ENCODE measurements at places on chromosomes 1 and 21.

DNA sequence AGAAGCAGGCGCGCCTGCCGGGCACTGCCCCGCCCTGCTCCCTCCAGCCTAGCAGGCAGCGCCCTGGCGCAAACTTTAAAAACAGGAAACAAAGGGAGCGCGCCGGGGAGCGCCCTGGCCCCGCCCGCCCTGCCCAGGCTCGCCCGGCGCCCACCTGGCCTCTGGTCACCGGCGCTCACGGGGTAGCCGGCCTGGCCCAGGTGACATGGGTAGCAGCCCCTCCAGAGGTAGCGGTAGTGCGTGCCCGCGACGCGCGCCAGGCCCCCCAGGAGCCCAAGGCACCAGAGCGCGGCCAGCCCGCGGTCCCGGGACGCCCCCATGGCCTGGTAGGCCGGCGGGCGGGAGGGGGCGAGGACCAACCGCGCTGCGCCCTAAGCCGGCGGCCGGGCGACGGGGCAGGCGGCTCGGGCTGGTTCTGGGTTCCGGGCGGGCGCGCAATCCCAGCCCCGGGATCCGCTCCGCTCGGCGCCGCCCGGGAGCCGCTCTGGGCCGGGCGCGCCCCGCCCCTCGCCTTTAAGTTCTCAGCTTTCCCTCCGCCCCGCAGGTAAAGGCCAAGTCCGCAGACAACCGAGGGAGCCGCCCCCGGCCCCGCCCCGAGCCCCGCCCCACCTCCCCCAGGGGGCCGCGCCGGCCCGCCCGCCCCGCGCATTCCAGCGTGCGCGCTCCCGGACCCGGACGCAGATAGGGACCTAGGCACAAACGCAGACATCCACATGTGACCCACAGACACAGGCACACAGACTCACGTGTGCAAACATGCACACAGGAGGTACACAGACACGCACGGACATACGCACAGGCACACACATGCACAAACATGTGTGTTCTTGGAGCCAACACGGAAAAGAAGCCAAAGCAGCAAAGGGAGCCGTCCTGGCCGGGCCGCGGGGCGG lies 76.7 kb downstream of the ARHGEF16 start:
- DNase-seq: no peak

GRCh38 chr1:87329526-87330056 lies 911 bp downstream of the LMO4 start:
- DNase-seq: peak; percentile 31

DNA sequence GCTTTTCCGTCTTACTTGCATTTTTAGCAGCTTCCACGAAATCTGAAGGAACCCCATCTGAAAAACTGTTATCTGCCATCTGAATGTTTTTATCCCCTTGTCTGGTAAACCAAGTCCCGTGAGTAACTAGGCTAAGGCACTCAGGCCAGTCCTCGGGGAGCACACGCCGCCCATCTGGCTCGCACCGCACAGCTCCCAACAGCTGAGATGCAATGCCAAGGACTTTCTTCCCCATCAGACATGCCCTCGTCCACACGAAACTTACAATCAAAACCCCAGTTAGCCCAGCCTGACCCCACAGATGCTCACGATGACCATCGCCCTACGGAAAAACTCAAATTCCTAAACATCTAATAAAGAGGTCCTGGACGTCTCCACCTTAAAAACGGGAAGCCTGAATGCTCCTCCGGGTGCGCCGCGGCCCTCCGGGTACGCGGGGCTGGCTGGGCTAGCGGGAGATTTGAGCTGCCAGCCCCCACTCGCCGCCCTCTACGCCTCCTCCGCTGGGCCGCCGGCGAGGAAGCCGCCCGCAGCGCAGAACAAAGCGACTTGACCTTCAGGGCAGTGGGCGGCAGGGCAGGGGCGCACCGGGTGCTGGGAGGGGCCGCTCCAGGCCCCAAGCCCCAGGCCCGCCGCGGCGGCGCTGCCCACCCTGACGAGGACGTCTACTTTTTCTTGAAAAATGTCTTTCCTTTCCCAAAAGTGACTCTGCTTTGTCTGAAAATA lies 36.6 kb downstream of the CD58 start:
- no peak for DNase-seq

GRCh38 chr1:244636488-244637259 lies 16.3 kb upstream of the DESI2 start:
- DNase-seq: no peak

DNA sequence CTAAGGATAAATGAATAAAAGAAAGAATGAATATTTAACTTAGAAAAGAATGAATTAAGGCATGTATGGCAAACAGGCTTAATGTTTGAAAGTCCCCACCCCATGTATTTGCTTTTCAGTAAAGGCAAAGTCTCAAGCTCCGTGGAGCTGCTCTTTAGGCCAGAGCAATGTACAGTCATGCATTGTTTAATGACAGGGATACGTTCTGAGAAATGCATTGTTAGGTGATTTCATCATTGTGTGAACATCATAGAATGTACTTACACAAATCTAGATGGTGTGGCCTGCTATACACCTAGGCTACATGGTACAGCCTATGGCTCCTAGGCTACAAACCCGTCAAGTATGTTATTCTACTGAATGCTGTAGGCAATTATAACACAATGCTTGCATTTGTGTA lies 51.6 kb upstream of the SPATA6 start:
- no peak for DNase-seq

- no peak for DNase-seq
These were observed 84.2 kb downstream of the ABCA4 start for GRCh38 chr1:94036730-94037129.

DNA sequence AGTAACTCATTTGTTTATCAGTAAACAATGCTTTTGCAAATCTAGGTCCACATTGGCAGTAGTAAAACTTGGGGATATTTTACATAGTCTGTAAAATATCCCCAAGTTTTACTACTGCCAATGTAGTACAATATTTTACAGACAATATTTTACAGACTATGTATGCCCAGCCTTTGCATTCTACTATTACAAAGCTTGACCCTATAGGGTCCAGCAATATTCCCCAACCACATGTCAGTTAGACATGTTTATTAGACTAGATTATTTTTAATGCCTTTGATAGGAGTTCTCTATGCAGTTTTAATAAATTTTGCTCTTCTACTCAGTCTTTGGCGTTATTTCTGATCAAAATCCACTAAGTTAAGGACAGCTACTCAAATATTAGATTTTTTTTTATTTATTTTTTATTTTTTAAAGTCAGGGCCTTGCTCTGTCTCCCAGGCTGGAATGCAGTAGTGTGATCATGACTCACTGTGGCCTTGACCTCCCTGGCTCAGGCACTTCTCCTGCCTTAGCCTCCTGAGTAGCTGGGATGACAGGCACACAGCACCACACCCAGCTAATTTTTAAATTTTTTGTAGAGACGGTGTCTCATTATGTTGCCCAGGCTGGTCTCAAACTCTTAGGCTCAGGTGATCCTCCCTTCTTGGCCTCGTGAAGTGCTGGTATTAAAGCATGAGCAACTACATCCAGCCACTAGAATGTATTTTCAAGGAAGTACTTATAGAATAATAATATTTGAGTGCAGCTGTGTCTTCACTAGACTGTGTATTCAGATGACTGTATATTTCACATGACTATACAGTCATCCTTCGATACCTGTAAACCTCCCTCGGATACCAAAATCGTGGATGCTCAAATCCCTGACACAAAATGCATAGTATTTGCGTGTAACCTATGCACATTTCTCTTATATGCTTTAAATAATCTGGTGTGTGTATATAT lies 19.8 kb downstream of the MIER1 start:
- no peak for DNase-seq

DNA sequence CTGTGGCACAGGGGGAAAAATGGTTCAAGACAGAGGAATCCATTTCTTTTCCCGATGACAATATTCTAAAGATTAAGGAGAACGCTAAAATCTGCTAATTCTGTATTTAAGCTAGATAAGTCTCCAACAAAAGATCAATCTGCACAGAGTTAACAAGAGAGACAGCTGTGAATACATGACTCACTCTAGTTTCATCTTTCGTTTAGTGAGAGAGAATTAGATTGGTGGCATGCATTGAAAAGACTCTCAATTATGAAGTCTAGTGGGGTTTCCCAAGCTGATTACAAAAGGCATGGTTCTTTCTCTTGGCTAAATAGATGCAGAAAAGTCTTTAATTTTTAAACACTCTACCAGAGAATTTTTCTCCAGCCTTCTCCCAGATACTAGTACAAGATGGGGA lies 34.4 kb downstream of the CAPN9 start:
- DNase-seq: no peak

DNA sequence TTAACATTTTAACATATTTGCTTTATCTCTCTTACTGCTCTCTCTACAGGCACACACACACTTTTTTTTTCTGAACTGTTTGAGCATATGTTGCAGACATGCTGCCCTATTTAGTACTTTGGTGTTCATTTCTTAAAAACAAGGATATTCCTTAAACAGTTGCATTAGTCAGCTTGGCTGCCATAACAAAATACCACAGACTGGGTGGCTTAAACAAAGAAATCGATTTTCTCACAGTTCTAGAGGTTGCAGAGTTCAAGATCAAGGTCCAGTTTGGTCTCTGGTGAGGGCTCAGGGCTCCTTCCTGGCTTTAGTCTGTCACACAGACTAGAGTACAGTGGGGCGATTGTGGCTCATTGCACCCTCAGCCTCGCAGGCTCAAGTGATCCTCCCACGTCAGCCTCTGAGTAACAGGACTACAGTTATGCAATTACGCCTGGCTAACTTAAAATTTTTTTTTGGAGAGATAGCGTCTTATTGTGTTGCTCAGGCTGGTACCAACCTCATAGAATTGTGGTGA lies 46.7 kb downstream of the RPRD2 start:
- DNase-seq: no peak

GRCh38 chr1:152566681-152567080 lies at the start of gene LCE3E:
LCE3E (minus strand) TSS chr1:152566780; CDS start chr1:152566208, 572 bp downstream.
- DNase-seq: no peak

- DNase-seq: no peak
These were observed 95.4 kb downstream of the RNF220 start for GRCh38 chr1:44500181-44501046.

DNA sequence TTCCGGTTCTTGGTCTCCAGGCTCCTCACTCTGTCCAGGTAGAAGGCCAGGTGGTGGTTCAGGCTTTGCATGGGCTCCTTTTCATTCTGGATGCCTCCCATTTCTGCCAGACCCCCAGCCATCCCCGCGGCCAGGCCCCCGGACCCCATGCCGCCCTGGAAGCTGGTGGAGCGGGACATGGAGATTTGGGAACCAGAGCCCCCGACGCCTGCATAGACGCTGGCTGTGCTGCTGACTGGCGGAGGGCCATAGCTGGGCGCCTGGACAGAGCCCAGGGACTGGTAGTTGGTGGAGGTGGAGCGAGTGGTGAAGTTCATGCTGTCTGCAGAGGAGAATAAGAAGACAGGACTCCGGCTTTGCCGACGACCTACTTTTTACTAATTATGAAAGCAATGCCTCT lies 7.1 kb upstream of the SHCBP1L start:
- DNase-seq: no peak

- DNase-seq: no peak
These were observed at the start of gene S100A3 for GRCh38 chr1:153548722-153549688. S100A3 (minus strand) TSS chr1:153549258; CDS start chr1:153548485, 773 bp downstream.

DNA sequence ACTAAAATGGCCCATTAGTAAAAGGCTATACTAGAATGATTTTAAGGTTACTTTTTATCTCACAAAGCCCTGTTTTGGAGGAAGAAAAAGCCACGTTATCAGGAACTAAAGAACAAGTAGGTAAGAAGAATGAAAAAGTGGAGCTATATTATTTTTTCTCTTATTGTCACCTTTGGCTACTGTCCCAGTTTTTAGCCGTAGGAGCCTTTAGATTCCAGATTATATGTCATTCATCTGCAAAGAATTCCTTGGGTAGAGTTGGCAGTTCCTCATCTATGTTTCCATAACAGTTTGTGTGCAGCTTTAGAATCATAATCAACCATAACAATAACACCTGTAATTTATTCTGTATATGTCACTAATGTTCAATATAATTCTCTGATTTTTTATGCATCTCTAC lies 83.8 kb downstream of the TPR start:
- DNase-seq: no peak

DNA sequence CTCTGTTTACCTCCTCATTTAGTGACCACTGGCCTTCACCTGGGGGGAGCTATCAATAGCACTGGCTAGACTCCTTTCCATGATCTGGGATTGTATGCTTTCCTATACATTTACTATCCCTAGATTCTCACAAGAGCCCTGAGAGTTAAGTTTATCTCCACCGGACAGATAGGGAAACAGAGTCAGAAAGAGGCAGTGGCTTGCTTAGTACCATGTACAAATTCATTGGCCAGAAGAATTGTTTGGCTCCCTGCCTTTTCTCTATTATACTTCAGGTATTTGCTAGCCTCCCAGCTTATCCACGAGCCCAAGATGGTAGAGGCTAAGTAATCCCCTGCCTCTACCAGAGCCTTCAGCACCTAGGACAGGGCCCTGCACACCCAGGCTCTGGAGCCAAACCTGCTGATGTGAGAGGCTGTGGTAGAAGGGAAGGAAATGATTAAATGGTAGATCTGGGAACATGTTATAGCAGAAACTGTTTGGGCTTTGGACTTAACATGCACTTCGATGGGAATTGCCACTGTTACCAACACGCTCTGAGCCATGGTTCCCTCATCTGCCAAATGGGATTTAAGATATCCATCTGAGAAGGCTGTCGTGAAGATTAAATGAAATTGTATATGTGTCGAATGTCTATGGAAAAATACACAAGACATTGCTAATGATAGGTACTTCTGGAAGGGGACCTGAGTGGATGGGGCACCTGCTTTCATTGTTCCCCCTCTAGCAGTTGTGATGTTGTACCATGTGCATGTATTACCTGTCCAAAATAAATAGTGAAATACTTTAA lies 3.1 kb upstream of the BLACAT1 start:
- no peak for DNase-seq

DNA sequence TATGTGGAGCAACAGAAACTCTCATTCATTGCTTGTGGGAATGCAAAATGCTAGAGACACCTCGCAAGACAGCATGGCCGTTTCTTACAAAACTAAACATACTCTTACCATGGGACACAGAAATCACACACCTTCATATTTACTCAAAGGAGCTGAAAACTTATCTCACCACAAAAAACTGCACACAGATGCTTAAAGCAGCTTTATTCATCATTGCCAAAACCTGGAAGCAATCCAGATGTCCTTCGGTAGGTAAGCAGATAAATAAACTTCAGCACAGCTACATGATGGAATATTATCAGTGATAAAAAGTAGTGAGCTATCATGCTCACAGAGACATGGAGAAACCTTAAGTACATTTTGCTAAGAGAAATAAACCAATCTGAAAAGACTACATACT lies 124.3 kb downstream of the RERE start:
- no peak for DNase-seq

DNA sequence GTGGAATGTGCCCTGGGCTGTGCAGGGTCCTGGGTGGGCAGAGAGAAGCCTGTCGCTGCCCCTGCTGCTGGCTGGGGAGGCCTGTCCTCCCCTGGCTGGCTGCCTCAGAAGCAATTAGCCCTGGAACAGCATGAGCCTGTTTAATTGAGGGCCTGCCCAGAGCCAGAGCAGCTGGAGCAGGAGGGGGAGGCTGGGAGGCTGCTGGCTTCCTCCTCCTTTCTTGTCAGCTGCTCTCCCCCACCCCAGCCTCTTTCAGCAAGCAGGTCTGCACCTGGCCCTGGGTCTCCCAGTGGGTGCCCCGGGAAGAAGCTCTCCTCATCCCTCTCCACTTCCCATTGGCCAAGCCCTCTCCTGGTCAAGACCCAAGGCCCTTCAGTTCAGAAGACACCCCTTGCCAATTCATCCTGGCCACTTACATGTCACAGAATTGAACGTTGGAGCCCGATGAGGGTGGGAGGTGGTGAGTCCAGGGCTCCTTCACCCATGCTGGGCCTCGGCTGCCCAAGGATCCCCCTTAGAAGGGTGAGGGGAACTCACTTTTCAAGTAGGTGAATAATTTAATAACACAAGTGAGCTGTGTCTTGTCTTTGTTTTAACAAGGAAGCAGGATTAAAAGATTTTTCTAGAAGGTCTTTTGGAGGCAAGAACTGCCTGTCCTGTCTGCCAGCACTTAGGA lies 13.2 kb downstream of the AMPD2 start:
- peak; percentile 13 for DNase-seq

Measured in GM10248 (cell line).